Kasumi-1 (cell line): ENCODE measurements at places on chromosomes 4 and X.

DNA sequence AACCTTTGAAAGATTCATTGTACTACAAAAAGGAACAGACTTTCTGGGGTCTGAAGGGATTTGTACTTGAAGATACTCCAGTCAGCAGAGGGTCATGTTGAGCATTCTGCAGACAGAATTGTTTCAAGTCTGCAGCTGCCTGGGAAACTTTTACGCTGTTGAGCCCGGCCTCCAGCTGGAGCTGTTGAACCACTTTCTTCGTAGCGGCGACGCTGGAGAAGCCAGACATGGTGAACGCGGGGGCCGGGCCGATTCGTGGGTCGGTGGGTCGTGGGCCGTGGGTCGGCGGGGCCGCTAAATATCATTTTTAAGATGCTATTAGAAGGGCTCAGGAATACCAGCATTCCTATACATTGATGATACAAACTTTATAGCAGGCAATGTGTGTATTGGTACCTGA, 12.0 kb upstream of the RTL9 start:
- no peak for DNase-seq

DNA sequence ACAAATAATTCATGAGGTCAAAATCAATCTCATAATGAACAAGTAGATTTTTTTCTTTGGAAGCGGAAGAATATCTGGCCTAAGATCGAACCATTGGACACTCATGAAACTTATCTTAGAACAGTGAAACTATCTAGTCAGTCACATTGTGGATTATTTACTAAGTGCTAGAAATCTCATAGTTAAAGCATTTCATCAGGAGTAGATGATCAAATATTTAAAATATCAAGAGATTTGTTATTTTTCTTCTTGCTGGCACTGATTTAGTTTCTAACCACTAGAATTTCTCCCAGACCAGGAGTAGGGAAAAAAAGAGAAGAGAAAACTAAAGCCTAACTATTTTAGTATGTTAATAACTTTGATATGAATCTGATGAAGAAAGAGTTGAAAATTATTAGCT, 105.5 kb downstream of the SHROOM3 start:
- no peak for DNase-seq

GRCh38 chrX:40158036-40158706, 60.4 kb upstream of the BCOR start:
- DNase-seq = no peak

DNA sequence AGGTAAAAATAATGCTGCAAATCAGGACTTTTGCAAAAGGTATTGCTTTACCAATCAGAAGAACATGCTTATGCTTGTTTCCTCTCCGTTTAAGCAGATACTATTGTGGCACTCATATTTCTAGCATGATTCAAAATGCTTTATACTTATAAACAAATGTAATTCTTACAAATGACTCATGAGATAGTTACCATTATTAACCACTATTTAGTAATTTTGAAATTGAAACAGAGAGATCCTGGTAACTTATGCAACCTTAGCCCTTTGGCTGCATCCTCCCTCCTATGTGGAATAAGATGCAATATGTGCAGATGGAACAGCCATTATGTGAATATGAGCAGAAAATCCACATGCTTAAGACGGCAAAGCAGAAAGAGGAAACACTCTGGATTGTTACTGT, 164.7 kb downstream of the PCDH18 start:
- DNase-seq = no peak

DNA sequence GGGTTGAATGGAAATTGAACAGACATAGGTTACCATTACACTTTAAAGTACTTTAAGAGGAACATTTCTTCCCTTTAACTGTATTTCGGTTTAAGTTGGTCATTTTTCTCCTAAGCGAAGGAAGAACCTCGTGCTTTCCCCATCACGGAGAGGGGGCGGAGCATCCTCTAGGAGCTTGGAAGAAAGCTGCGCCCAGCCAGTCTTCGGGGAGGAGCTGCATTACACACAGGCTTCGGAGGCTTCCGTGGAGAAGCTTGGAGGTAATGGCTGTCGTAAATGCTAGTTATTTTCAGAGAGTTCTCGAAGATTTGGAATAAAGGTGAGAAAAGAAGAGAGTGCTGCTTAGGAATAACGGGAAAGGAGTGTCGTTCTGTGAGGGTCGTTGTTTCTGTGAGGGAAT, at the start of gene PWWP3B:
Gene PWWP3B (plus strand): TSS at position 199 of the 400 bp plus-strand sequence. CDS start 37,128 bp downstream, outside the sequence.
- DNase-seq = no peak
